ENCODE measurements at places on chromosomes 16 and 17.

- no peak for DNase-seq
These were observed 253.8 kb upstream of the CDH11 start for GRCh38 chr16:65375651-65376050.

DNA sequence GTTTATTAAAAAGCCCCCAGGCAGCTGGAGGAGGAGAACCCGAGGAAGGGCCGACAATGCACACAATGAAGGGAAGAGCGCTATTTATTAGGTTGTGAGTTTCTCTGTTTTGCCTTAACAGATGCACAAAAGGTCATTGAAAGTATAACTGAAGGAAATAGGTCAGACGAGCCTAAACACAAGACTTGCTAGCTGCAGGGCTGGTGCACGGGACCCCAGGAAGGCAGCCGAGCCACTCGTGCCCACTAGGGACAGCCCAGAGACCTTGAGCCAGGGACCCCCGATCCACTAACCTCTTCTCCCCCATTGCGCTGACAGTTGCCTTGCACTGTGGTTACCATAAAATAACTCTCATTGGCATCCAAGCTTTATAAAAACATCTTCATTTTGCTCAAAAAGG, 11.3 kb downstream of the LITAFD start:
- no peak for DNase-seq

DNA sequence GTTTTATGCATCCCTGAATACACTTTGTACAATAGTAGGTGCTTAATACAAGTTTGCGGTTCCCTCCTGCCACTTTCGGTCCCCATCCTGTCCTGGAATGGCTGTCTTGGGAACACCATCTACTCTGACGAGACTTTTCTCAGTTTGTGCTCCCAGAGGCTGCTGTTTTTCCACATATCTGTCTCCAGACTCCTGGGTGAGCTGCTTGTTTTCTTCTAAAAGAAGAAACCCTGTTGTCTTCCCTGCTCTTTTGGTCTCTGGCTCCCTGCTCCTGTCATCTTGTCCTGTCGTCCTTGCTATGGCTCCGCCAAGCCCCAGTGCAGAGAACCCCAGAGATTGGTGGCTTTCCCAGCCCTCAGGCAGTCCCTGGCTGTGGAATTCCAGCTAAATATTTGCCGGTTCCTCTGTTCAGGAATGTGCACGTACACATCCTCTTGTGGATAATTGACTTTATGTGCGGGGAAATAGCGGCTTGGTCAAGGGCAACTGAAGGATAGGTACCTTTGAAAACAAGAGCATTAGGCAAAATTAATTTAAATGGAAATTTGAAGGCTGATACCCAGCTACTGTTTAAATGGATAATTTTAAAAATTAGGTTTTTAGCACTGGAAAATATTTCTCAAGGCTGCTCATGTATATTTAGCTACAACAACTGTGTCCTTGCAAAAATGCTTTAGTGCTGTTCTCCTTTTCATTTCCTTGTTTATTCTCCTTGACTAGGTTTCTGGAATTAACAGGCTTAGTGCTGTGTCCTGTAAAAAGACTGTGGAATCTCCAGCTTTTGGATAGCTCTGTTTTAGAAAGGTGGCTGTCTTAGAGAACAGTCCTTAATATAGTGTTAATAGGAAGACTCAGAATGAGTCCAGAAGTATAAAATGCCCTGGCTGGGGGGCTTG, 50.2 kb upstream of the SLC12A3 start:
- no peak for DNase-seq

DNA sequence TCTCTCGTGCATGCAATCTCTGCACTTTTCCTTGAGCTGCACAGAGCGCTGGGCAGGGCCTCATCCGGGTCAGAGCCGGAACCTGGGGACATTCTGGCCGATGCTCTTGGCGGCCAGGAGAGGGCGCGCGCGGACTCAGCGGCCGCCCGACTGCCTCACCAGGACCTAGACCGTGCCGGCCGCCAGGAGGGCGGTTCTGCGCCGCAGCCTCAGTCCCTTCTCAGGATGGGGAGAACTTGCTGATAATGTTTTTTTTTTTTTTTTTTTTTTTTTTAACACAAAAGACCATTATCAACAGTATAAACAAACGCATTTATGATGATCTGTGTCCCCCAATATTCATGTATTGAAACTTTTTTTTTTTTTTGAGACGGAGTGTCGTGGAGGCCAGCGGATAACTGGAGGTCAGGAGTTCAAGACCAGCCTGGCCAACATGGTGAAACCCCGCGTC, 8.1 kb upstream of the FLYWCH2 start:
- peak; percentile 68 for DNase-seq

DNA sequence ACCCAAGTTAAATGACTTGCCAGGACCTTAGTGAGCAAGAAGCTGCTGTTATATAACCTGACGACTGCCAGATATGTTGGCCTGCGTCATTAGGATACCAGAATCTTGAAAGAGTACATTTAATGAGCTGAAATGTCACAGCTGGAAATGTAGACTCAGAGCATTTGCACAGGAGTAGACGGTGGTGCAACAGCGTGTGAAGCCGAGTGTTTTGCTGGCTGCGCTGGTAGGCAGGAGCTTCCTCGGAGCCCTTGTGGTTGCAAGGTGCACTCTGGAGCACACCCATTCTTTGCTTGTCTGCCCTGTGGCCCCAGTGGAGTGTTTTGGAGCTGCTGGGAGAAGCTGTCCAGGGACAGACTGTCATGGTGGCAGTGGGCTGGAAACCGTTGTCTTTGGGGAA, 79.3 kb downstream of the BANP start:
- no peak for DNase-seq

GRCh38 chr17:43882761-43883415, 24.4 kb downstream of the MPP2 start:
- no peak for DNase-seq

DNA sequence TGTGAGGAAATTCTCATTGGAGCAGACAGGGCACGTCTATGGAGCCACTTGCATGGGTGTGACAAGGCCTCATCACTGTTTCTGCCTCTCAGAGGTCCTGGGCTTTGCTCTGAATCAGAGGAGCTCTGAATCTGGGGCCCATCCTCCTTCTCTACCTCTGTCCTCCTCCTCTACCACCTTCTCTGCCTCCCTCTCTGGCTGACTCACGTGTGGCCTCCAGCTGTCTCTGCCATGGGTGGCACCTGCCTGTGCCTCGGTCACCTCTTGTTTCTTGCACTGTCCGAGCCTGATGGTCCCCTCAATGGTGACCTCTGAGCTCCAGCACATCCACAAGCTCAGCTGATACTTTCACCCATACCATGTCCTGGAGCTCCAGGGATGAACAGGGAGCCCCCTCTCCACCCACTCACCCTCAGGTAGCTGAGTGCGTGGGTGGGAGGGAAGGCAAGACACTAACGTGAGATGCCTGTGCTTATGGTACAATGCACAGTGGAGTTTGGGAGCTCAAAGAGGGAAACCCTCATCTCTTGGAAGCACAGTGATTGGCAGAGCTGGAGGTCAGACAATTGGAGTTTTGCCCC, 116.4 kb upstream of the CRHR1 start:
- no peak for DNase-seq

GRCh38 chr17:48605409-48605919, 678 bp upstream of the HOXB6 start:
- no peak for DNase-seq

DNA sequence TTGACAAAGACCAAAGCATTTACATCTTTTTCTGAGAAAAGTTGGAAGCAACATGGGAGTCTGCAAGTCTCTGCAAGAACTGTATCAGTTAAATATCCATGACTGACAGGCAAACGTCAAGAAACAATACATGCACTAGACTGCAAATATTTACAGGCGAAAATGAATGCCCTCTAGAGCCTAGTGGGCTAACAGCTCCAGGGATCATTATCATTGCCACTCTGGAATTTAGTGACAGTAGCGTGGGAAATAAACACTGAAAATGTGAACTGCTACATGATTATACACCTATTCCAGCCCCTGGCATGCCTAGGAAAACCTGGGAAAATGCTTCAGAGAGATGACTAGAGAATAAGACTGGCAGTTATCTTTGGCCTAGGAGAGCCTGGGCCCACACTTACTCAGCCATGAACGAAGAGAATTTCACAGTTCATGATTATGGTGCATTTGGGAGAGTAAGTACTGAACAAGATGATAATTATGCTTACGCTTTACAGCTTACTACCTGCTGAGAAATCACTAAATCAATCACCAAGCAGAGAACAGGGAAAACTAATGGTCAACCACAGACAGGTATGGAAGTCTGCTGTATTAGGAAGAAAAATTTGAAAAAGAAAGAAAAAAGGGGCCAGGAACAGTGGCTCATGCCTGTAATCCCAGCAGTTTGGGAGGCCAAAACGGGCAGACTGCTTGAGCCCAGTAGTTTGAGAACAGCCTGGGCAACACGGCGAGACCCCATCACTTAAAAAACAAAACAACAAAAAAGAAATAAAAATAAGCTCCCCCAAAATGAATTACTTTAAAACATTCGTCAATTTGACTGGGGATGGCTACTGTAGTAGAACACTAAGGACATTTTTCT, 66.6 kb upstream of the CLEC18B start:
- no peak for DNase-seq

GRCh38 chr17:44747566-44747965, 11.2 kb upstream of the ADAM11 start:
- no peak for DNase-seq

GRCh38 chr17:17071531-17072360, 29.5 kb downstream of the MPRIP start:
- no peak for DNase-seq

- no peak for DNase-seq
These were observed 4.1 kb downstream of the CRISPLD2 start for GRCh38 chr16:84823926-84824325.

- no peak for DNase-seq
These were observed 3.2 kb downstream of the SMURF2 start for GRCh38 chr17:64658931-64659330.

DNA sequence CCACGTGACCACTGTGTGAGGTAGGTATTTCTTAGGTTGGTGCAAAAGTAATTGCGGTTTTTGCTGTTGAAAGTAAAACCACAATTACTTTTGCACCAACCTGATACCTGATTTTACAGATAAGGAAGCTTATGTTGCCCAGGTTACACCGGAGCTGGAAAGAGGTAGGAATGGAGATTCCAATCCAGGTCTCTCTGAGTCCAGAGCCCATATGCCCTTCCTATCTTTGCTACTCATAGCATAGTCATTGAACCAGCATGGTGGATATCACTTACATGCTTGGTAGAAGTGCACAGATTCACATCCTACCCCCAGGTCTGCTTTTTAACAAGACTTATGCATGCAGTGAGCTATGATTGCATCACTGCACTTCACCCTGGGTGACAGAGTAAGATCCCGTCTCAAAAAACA, 61.8 kb downstream of the ARSG start:
- no peak for DNase-seq

DNA sequence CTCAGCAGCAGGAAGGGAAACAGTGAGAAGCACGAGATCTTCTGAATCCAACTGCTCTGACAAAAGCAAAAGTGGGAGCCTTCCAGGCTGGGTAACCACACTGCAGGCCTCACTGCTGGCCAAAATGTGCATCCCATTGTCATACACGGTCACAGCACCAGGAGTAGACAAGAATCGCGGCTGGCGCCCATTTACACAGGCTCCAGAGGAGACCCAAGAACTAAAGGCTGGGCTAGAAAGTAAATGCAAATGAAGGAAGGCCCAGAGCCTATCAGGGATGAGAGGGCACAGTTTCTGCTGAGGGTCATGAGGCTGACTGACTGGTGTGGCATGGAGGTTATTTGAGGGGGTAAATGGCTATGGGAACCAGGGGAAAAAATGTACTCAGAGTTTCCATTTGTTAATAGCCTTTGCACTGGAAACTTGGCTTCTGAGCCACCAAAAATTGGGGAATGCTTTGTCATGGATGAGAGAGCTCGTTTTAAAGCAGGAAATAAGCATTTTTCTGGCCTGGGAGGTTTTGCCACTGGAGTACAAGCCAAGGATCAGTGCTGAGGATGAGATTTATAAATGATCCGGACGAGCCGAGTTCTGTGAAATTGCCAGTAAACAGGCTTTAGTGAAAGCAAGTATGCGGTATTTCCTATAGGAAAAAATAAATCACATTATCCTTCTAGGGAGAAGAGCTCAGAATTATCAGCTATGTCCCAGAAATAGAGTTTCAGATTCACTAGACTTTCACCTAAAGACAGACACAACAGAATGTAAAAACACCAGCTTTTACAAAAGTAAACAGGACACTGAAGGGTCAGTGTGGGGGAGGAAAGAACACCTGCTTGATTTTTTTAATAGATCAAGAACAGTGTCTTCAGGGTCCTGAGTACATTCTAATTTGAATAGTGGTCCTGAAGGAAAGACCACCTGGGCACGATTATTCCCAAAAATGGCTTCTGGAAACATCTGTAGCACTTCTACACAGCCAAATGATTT, 66.9 kb upstream of the GSG1L start:
- DNase-seq = no peak

DNA sequence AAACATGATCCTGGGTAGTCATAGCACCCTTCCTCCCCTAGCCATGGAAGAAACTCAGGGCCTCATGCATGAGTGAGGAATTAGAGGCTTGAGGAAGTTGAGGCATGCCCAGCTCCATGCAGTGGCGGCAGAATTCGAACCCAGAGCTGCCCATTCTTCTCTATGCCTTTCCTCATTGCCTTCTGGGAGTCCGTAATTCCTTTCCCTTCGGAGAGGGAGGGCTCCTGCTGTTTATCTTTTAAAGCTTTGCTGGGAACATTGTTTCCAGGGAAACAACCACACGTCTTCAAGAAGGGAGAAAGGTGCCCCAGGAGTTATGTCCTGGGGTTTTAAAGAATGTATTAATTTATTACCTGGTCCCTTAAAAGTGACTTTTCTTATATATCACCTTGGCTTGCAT, 8.5 kb downstream of the CRISPLD2 start:
- no peak for DNase-seq

DNA sequence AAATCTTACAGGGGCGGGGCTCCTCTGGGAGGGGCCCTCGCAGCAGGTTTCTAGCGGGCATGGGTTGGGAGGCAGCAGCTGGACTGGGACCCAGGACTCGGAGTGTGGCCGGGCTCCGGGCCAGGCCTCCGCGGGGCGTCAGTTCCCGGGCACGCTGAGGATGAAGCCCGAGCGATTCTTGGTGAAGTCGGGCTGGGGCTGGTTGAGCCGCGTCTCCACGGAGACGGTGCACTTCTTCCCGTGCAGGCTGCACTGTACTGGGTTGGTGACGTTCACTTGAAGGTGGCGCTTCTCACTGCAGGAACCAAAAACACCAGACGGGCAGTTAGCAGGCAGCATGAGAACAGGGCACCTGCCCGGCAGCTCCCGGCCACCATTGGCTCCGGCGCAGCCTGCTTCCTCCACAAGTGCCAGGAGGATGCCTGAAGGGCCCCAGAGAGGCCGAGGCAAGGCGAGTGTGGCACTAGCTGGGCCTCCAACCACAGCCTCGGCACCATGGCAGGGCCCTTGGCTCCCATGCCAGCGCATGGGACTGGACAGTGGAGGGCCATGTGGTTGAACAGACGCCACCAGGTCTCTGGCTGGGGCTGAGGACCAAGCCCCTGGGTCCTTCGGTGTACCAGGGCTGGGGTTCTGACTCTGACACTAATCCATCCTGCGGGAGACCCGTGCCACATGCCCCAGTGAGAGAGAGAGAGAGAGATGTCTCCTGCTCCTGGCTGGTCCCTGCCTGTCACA, 8.0 kb downstream of the CDK5R1 start:
- DNase-seq = no peak

Data from stimulated activated CD4-positive, alpha-beta T cell treated with anti-CD3 and anti-CD28 coated beads, Interleukin-4, amount 100 ng/mL, for 48 hours (primary cell).